ENCODE measurements at places on chromosomes 3 and 15.
A peak's percentile ranks its signal among the peaks of the same experiment; 100 is the strongest.

DNA sequence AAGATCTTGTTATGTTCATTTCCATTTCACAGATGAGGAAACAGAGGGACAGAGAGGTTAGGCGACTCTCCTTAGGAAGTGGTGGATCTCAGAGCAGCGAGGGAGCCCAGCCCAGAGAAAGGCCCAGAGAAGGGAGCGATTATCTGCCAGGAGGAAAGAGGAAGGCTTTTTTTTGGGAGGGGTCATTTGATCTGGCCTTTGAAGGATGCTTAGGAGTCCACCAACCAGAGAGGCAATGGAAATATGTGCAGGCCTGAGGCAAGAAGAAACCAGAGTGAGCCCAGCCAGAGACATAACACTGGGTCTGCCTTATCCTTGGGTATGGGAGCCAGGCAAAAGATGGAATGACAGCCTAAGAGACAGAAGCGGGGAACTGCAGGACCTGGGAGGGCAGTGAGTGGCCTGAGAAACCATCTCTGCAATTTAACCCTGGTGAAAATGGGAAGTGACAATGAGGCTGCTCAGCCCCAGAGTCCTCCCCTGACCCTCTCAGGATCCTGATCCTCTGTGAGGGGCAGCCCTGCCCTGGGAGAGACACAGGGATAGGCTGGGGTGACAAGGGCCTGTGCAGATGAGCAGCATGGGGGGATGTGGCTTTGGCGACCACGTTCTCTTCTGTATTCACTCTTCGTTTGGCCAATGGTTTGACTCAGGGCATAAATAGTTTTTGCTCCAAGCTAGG lies 163.2 kb downstream of the WNT7A start:
- no peak for DNase-seq

DNA sequence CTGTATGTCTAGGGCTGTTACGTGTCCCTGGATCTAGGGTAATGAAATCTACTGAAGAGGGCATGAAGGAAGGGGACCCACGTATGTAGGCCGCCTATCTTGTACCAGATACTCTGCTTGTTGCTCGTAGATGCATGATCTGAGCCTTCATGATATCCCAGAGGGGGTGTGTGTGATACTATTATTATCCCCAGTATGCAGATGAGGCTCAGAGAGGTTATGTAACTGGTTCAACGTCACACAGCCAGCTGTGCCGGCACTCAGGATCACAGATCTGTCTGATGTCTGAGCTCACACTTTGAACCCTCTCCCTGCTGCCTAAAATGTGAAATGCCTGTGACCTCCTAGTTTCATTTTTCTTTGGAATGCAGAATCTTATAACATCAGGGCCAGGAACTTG lies 36.2 kb upstream of the SEC13 start:
- no peak for DNase-seq

DNA sequence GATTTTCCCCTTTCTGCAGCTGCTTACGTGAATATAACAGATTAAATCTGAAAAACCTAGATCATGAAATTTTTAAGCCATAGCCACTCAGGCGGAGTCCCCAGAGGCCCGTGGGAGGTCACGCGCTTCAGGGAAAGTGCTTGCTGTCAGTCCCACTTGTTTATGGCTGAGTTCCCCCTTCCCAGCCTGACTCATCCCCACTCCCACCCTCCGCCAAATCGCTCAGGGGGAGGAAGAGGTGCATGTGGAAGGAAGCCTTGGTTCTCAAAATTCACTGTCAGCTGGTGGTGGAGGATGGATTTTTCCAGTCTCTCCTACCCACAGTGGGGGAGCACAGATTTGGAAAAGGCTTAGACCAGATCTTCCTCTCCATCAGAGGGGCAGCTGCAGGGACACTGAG lies 67.4 kb downstream of the CORO2B start:
- DNase-seq: no peak

DNA sequence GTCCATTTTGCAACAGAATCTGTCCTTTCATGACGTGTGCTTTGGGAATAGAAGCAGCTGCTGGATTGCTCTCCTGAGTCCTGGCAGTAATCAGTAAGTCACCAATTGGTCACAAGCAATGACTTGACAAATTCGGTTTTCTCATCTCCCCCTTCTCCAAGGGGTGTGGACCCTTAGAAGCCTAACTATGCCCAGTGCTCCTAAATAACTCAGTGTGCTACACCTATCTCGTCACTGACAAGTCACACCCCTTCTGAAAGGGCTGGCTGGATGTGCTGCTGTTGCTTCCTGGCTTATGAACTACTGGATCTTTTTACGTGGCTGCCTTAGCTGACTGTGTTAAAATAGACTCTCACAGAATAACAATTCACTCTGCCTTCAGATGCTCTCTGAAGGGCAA lies 1351.5 kb downstream of the ZPLD1 start:
- no peak for DNase-seq

GRCh38 chr15:69451951-69452691 lies 497 bp upstream of the RPLP1 start:
- DNase-seq: no peak

- no peak for DNase-seq
Measured at GRCh38 chr3:41251593-41251992, 52.3 kb downstream of the CTNNB1 start.

DNA sequence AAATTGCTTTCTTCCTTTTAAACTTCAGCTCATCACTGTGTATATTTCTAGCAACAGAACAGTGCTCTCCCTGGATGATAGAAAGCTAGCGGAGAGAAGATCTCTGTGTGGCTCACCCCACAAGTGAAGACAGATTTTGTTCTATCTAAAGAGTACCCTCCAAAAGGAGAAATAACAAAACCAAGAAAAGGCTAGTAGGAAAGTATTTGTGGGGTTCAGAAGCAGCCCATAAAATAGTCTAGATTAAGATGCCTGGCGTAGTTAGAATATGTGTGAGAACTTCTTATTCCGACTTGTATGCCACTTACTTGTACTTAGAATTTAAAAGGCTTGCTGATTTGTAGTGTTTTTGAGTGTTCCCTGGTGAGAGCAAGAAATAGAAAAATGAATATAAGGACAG lies 214.9 kb upstream of the IL12A start:
- no peak for DNase-seq

GRCh38 chr3:6989608-6990291 lies 128.8 kb downstream of the GRM7 start:
- no peak for DNase-seq

DNA sequence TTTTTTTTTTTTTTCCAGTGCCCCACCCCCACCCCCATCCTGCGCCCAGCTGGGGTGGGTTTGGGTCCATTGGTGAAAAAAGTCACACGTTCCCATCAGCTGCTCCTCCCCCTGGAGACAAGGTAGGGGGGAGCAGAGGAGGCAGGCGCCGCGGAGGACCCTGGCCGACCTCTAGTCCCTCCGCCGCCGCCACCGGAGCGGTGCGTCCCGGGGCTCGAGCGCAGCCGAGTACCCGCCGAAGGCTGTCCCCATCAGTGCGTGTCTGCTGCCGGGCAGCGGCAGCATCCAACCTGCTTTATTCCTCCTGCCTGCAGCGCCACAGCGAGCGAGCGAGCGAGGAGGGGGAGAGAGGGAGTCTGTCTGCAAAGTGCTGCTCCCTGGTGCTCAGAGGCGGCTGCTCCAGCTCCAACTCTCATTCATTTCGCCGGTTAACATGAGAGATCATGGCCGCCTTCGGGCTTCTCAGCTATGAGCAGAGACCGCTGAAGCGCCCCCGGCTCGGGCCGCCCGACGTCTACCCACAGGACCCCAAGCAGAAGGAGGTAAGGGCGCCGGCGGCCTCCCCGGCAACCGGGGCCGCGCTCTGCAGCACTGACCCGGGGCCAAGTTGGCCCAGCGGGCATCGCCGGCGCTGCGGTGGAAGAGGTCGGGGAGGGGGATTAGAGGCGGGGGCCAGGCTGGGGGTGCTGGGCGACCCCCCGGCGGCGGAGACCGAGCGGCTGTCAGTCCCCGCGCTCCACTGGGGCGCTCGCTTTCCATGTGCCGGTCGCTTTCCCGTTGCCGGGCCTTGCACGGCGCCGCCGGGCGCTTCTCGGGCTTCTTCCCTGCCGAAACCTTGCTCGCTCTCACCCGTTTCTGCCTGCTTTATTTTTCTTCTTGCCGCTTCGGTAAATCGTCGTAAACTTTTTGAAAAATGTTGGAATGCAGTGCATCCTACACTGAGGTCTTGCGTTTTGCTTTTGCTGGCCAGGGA lies 1.3 kb downstream of the MED12L start:
- DNase-seq: peak; percentile 70

- no peak for DNase-seq
Measured at GRCh38 chr3:167863811-167864551, 128.5 kb downstream of the SERPINI1 start.

GRCh38 chr3:118943597-118943996 lies 91.0 kb downstream of the IGSF11 start:
- DNase-seq: no peak

GRCh38 chr15:48096355-48096786 lies 24.4 kb upstream of the SLC24A5 start:
- no peak for DNase-seq

DNA sequence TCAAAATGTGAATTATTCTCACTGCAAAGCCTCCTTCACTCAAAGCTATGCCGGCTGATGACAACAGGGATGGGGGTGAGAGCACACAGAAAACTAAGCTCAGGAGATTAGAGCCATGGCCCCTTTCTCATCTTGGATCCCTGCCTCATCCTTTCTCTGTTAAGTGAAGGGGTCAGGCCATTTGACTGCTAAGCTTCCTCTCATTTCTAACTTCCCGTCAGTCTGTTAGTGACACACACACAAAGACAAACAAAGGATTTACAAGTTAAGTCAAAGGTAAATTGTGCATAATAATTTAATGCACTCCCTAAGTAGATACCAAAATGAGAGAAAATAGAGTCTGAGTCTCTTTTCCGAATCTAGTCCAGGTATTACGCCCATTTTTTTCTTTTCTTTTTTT lies 1.2 kb downstream of the SS18L2 start:
- no peak for DNase-seq

- no peak for DNase-seq
Measured at GRCh38 chr3:22585911-22586310, 617.2 kb upstream of the UBE2E2 start.

GRCh38 chr3:28973609-28974008 lies 307.3 kb upstream of the RBMS3 start:
- DNase-seq: no peak

DNA sequence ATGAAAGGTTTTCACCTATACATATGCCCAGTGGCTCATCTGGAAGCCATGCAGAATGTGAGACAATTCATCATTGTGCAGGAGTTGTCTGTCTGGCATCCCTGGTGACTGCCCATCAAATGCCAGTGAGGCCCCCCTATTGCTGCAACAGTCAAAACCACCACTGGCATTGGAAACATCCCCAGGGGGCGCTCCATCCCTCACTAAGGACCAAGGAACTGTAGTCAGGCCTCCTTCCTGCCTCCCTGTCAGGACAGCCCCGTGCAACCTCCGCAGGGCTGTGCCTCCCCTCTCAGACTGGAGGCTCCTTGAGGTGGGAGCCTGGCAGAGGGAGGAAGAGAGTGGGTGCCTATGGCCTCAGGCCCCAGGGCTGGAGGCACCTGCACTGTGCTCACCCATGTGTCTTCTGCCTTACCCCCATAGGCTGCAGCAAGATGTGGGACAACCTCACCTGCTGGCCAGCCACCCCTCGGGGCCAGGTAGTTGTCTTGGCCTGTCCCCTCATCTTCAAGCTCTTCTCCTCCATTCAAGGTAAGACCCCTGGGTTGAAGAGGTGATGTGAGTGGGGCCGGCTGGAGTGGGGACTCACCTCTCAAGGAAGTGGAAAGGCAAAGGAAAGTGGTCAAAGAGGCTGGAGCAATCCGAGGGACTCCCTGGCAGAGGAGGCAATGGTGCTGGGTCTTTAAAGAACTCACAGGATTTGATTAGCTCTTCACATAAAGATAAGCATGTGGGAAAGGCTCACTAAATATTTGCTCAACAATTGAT lies 16.5 kb downstream of the VIPR1 start:
- no peak for DNase-seq

DNA sequence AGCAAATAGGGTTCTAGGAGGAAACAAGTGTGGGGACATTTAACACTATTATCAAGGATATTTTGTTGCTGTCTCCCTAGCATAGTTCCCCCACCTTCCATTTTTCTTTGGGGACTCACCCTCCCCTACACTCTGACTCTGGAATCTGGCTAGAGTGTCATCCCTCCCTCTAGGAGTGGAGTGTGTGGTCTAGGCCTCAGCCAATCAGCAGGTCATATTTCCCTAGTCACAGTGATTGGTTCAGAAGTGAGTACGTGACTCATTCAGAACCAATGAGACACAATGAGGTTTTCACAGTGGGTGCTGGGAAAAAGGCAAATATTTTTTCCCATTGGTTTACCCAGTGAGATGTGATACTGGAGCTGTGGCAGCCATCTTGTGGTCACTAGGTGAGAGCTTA lies 234.4 kb downstream of the SHQ1 start:
- no peak for DNase-seq
